ENCODE measurements at places on chromosomes 3 and 15.

GRCh38 chr15:77759896-77760592 is 127.3 kb upstream of the LINGO1 start:
- DNase-seq = no peak

- no peak for DNase-seq
Measured at GRCh38 chr3:195115600-195116406, 155.2 kb downstream of the XXYLT1 start.

DNA sequence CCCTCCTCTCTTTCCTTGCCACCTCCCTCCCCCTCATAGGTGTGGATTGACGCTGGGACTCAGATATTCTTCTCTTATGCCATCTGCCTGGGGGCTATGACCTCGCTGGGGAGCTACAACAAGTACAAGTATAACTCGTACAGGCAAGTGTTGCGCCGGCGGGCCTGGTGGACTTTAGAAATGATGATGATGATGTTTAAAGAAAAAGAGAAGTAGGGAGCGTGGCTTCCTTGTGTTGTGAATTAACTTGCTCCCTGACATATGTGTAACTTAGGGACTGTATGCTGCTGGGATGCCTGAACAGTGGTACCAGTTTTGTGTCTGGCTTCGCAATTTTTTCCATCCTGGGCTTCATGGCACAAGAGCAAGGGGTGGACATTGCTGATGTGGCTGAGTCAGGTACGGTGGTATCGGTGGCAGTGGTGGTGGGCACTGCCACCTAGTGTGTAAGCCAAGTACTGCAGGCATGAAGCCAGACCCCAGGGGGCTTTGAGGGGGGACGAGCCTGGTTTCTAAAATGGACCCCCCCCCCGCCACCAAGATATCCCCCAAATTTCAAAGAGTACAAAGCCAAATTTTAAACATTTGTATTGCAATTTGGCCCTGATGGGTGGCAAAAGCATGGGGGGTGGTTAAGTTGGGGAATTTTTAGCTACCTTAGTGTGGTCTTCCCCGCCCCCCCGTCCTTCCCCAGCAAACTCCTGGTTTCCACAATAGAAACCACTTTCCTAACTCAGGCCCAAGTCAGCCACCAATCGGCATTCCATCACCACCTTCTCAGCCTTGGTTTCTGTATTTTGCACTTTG is 65.6 kb downstream of the SLC6A6 start:
- DNase-seq = no peak

DNA sequence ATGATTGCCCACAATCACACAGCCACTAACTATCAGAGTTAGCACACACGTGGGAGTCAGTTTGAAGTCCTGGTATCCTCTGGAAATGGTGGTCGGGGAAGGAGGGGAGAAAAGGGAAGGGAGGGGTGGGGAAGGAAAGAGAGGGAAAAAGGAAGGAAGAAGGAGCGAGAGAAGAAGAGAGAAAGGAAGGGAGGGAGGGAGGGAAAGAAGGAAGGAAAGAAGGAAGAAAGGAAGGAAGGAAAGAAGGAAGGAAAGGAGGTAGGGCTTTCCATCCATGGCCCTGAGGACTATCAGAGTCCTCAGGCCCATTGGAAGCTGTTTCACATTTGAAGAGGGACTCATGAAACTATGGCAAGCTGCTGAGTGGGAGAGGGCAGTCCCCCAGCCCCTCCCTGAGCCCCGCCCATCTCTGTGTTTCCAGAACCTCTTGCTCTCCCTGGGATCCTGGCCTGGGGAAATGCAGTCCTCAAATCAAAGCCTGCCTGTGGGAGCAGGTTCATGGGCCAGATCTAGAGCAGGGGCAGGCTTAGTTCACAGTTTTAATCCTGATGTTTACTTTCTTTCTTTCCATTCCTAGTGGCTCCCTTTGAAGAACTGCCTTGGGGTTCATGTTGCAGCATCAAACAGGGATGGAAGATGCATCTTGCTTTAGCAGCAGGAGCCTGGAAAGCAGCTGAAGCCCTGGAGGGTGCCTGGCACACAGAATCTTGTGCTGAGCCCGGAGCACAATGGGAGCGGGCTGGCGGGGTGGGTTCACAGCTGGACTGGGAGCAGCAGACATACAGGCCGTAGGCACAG is 66.1 kb upstream of the GLCE start:
- DNase-seq = no peak

DNA sequence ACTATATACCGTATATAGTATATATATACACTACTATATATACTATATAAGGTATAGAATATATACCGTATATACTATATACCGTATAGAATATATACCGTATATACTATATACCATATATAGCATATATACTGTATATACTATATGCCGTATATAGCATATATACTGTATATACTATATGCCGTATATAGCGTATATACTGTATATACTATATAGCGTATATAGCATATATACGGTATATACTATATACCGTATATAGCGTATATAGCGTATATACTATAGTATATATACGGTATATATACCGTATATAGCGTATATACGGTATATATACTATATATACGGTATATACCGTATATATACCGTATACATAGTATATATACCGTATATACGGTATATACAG is 22.6 kb upstream of the HDGFL3 start:
- DNase-seq = no peak

GRCh38 chr15:74799856-74800558 is 12.6 kb upstream of the LMAN1L start:
- DNase-seq = peak; percentile 83

DNA sequence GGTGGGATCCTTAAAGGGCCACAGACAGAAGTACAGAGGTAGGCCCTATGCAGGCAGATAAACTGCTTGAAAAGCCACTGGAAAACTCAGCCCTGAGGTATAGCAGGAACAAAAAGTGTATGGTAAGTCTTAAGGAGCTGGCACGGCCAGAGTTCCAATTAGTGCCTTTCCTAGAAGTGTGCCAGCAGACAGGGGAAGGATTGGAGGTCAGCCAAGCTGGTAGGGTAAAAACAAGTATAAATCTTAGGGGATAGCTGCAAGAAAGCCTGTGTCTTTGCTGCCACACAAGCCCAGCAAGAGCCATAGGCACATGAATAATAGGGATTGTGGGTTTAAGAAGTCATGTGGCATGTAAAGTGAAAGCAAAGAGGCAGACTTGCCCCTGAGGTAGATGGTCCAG is 582.5 kb downstream of the PLOD2 start:
- DNase-seq = no peak

- no peak for DNase-seq
Measured at GRCh38 chr15:101329867-101330380, 34.9 kb upstream of the SNRPA1 start.

DNA sequence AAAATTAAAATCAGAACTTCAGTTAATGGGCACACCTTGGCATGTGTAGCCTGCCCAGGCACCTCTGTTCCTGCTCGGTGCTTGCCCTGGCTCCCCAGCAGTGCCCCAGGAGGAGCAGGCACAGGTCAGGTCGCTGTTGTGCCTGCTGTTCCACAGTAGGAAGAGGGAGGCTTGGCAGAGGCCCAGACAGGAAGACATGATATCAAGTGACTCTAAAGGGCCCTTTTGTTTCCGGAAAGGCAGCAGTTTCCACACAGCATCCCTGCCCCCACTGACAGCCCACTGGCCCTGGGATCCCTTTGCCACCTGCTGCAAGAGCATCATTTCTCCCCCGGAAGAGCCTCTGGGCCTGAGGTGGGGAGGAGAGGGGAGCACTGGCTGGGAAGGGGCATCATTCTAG is 40.5 kb upstream of the HES1 start:
- DNase-seq = peak; percentile 69

- no peak for DNase-seq
Measured at GRCh38 chr15:79956354-79956939, 14.5 kb downstream of the BCL2A1 start.

GRCh38 chr3:15616053-15616452 is 14.5 kb downstream of the BTD start:
- no peak for DNase-seq

GRCh38 chr15:91989821-91990220 is 136.3 kb downstream of the SLCO3A1 start:
- no peak for DNase-seq

DNA sequence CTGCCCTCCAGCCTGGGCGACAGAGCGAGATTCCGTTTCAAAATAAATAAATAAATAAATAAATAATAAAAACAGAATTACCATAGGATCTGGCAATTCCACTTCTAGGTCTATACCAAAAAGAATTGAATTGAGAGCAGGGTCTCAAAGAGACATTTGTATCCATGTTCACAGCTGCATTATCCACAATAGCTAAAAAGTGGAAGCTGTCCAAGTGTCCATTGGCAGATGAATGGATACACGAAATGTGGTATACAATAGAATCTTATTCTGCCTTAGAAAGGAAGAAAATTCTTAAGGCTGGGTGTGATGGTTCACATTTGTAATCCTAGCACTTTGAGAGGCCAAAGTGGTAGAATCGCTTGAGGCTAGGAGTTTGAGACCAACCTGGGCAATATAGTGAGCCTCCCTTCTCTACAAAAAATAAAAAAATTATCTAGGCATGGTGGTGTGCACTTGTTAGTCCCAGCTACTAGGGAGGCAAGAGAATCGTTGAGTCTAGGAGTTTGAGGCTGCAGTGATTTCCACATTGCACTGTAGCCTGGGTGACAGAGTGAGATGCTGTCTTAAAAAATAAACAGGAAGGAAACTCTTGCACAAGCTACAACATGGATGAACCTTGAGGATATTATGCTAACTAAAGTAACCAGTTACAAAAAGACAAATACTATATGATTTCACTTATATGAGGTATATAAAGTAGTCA is 24.2 kb downstream of the PFKFB4 start:
- DNase-seq = no peak

- no peak for DNase-seq
Measured at GRCh38 chr15:79849789-79850188, 47.0 kb downstream of the MTHFS start.

DNA sequence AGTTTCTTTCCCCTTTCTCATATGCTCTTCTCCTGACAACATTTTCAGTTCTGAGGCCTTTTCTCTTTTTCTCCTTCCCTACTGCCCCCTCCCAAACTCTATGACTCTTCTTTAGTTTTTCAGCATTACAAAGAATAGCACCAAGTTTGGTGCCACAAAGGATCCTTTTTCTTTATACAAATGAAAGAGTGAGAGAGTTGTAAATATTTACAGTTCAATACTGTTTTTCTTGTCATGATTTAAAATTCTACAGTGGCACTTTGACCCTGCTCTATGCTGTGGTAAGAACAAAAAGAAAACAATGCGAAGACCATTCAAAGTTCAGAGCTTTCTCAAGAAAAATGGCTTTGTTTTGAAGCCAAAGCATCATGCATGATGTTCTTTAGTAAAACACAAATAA is 667.9 kb upstream of the SGO1 start:
- no peak for DNase-seq

DNA sequence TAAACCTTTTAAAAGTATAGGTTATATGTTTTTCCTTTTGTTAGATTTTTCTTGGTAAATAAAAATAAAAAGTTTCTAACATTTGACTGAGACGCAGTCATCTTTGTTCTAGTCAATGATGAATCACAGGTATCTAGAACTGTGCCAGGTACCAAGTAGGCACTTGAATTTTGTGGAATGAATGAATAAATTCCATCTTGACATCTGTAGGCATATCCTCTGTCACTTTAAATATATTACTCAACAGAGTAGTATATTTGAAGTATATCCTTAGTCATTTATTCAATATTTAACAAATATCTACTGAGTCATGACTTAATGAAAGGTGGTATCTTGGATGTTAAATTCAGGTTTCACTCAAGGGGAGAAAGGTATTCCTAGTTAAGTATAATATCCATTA is 828.4 kb downstream of the TUSC7 start:
- no peak for DNase-seq

DNA sequence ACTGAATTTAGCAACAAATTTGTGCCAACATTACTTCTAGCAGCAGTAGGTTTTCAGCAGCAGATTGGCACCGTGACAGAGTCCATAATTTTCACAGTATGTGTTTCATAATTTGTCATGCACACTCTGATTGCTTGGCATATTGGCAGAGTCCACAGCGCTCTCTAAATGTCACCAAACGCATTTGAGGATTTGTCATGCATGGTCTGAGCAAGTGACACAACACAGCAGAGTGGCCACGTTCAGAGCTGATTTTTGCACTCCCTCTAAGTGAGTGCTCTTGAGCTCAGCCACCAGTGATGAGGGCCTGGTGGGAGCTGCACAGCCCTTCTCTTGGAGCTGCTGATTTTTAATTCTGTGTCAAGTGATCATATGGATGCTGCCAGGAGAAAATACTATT is 1270.8 kb downstream of the ROBO1 start:
- no peak for DNase-seq

DNA sequence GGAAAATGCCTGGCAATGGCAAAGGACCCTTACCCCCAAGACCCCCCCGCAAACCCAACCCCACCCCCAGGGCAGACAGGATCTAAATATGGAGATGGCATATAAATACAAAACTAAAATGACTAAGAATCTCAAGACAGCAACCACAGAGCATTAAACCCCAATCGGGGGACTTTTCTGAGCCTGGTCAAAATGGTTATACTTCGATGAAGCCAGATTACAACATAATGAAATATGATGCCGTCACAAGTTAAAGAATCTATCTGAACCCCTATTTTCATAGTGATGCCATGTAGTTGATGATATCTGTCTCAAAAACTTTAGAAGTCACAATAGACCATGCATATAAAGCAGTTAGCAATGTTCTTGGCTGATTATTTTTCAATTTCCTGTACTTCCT is 223.6 kb downstream of the CGGBP1 start:
- DNase-seq = no peak

DNA sequence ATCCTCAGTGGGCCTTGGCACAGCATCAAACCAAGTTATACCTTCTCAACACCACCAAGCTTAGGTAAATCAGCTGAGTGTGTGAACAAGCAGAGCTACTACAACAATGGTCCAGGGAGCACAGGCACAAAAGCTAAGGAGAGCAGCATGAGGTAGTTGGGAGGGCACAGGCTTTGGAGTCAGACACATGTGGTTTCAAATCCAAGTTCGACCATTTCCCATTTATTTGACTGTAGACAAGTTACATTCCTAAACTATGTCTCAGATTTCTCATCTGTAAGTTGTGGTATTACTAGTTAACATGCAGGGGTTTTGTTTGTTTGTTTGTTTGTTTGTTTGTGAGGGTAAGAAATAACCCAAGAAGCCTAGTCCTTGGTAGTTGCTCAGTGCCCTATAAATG is 46.9 kb downstream of the MLH1 start:
- DNase-seq = no peak

DNA sequence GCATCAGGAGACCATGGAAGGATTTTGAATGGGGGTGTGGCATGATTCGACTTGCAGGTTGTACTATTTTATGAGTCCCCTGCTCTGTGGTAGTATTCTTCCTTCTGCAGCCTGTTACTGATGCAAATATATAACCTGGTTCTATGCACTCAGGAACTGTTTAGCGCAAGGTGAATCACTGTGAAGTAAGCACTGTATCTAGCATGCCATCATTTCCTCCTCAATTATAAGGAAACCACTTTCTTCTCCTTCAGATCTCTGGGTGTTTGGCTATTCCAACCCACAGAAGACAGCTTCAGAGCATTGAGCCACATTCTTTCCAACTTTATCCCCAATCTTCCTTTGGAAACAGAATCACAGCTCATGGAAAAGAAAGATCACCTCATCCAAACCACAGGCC is 176.7 kb downstream of the DIPK2A start:
- DNase-seq = no peak

DNA sequence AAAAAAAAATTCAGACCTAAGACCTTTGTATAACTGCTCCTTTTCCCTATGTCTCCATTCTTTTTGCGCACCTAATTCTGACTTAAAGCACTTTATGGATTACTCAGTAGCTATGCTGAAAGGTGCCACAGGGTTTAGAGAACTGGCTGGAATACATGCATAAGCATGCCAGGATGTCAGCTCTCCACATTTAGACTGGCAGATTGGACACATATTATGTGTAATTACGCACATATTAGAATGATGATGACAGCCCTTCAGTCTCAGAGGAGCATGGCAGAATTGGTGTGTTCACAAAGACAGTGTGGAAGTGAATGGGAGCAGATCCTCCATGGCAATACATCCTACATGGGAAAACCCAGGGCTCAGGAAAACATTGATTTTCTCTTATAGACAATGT is 108.1 kb upstream of the LSAMP start:
- DNase-seq = no peak

Measured in left lobe of liver (tissue), 2 donors.